ENCODE measurements at places on chromosomes 6 and 20. TPM values are rescaled to one million over a fixed set of nuclear protein-coding genes. Genes with fewer than 3 reads are reported as not detected.

Gene RAET1E
- total RNA-seq = not detected

- no peaks in the 10 kb centered on the region for H3K36me3 ChIP-seq
- peaks cover 48% of the 10 kb centered on the region for H3K4me1 ChIP-seq
- no peaks in the 10 kb centered on the region for H3K27me3 ChIP-seq
- H3K4me3 ChIP-seq = peak overlapping the region; percentile 71
- DNase-seq = peak; percentile 34
Observed at GRCh38 chr20:25055711-25056495, 2.0 kb downstream of the ACSS1 start.

Gene TBXT
- total RNA-seq = not detected

DNA sequence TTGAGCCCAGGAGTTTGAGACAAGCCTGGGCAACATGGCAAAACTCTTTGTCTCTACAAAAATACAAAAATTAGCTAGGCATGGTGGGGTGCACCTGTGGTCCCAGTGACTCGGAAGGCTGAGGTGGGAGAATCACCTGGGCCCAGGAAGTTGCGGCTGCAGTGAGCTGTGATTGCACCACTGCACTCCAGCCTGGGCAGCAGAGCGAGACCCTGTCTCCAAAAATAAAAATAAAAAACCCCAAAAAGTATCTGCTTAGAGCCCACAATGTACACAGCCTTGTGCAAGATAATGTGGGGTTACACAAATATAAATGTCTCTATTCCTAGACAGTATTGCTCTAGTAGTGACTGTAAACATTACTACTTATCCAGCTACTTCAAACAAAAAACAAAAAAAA, 5.9 kb downstream of the ESF1 start:
- H3K36me3 ChIP-seq = peaks cover 48% of the 10 kb centered on the region
- no peak for DNase-seq
- no peaks in the 10 kb centered on the region for H3K27me3 ChIP-seq
- peaks cover 7% of the 10 kb centered on the region for H3K4me1 ChIP-seq
- H3K4me3 ChIP-seq = no peak overlapping the region

GRCh38 chr20:62826646-62827310, 9.9 kb downstream of the COL9A3 start:
- H3K36me3 ChIP-seq = no peaks in the 10 kb centered on the region
- H3K4me1 ChIP-seq = peaks cover 21% of the 10 kb centered on the region
- H3K27ac ChIP-seq = no peak overlapping the region
- no peak overlapping the region for H3K4me3 ChIP-seq
- no peaks in the 10 kb centered on the region for H3K27me3 ChIP-seq

DNA sequence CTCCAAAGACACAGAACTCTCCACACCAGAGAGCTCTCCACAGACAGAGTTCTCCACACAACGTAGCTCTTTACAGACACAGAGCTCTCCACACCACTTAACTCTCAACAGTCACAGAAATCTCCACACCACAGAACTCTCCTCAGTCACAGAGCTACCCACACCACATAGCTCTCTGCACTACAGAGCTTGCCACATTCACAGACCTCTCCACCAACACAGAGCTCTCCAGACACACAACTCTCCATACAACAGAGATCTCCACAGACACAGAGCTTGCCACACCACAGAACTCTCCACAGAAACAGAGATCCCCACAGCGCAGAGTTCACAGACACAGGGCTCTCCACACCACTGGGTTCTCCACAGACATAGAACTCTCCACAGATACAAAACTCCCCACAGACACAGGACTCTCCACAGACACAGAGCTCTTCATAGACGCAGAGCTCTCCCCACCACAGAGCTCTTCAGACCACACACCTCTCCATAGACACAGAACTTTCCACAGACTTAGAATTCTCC, 52.5 kb downstream of the ERMARD start:
- H3K4me1 ChIP-seq = no peaks in the 10 kb centered on the region
- no peak overlapping the region for H3K27ac ChIP-seq

Gene LPA
- total RNA-seq = not detected

Gene KHDC1L
- not detected for total RNA-seq

GRCh38 chr20:59825944-59826759, 107.3 kb downstream of the SYCP2 start:
- no peak overlapping the region for H3K4me3 ChIP-seq
- DNase-seq = peak; percentile 83
- H3K36me3 ChIP-seq = no peaks in the 10 kb centered on the region
- peaks cover 54% of the 10 kb centered on the region for H3K4me1 ChIP-seq
- 0 out of 2 replicates have a peak overlapping the region, but pooled peaks have one; percentile 2 for H3K27ac ChIP-seq

DNA sequence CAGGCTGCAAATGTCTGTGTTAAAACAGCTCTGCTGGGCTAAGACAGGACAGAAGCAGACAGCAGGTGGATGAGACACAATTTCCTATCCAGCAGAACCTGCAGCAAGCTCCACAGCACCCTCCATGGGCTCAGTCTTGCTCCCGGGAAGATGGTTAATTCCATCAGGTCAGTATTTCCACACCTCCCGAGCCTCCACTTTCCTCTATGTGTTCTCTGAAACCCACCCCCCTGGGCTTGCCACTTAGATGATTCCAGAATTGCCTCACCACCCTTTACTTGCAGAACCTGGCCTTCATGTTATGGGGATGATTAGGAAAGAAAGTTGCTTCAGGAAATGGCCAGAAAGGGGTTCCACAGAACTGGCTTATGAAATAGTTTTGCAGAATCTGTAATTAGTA, 43.8 kb downstream of the ERMARD start:
- no peak for DNase-seq
- no peaks in the 10 kb centered on the region for H3K4me1 ChIP-seq
- H3K4me3 ChIP-seq = no peak overlapping the region
- no peaks in the 10 kb centered on the region for H3K36me3 ChIP-seq
- peaks cover 97% of the 10 kb centered on the region for H3K27me3 ChIP-seq

- DNase-seq = no peak
- H3K36me3 ChIP-seq = no peaks in the 10 kb centered on the region
- H3K4me1 ChIP-seq = no peaks in the 10 kb centered on the region
- H3K27ac ChIP-seq = no peak overlapping the region
Observed at GRCh38 chr6:153104220-153104619, 26.9 kb downstream of the RGS17 start.

DNA sequence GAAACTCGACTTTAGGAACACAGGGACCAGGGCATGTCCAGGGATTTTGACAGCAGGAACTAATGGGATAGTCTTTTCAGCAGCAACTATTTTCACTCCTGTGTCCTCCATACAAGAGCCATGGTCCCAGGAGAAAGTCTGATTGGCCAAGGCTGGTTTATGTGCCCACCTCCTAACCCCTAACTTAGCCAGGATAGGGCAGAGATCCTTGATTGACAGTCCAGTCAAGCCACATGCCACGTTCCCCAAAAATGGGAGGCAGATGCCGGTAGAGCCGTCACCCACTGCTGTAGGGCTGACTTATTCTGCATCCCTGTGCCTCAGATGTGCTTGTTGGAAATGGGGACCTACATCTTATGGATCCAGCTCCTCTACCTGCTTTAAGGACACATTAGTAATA, 22.3 kb downstream of the SLC2A10 start:
- no peaks in the 10 kb centered on the region for H3K36me3 ChIP-seq
- H3K4me1 ChIP-seq = no peaks in the 10 kb centered on the region
- H3K27ac ChIP-seq = no peak overlapping the region
- DNase-seq = no peak
- no peak overlapping the region for H3K4me3 ChIP-seq

DNA sequence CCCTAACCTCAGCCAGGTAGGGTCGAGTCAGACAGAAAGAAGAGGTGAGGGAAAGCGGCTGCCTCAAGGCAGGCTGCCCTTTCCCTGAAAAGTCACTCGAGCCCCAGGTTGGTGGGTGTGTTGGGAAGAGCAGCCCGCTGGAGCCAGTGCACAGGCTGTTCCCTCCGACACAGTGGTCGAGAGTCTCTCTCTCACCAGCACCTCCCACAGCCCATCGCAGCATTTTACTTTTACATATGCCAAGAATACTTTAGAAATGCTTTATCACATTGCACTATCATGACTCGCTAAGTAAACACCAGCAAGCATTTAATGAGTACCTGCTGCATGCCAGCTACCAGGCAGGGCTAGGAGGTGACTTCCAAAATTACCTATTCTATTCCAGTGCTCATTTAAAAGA, 1.7 kb downstream of the PRPH2 start:
- no peaks in the 10 kb centered on the region for H3K27me3 ChIP-seq
- no peak for DNase-seq
- no peaks in the 10 kb centered on the region for H3K4me1 ChIP-seq
- H3K27ac ChIP-seq = no peak overlapping the region
- H3K4me3 ChIP-seq = no peak overlapping the region

GRCh38 chr6:162942866-162943265, 215.1 kb downstream of the PACRG start:
- H3K27ac ChIP-seq = no peak overlapping the region
- no peaks in the 10 kb centered on the region for H3K36me3 ChIP-seq
- DNase-seq = no peak
- no peaks in the 10 kb centered on the region for H3K27me3 ChIP-seq

- no peaks in the 10 kb centered on the region for H3K27me3 ChIP-seq
- H3K4me1 ChIP-seq = no peaks in the 10 kb centered on the region
- no peak overlapping the region for H3K27ac ChIP-seq
- H3K36me3 ChIP-seq = no peaks in the 10 kb centered on the region
- DNase-seq = no peak
Observed at GRCh38 chr6:10621847-10622246, 72.6 kb downstream of the C6orf52 start.

Gene HLA-DMB
- total RNA-seq = 1.1 TPM

- no peaks in the 10 kb centered on the region for H3K27me3 ChIP-seq
- H3K27ac ChIP-seq = 0 out of 2 replicates have a peak overlapping the region, but pooled peaks have one; percentile 86
- H3K4me3 ChIP-seq = peak overlapping the region; percentile 98
- H3K36me3 ChIP-seq = no peaks in the 10 kb centered on the region
Observed at GRCh38 chr6:32178547-32179440, 589 bp downstream of the RNF5 start.

GRCh38 chr20:31673943-31674463, 36.3 kb downstream of the COX4I2 start:
- DNase-seq = no peak
- peaks cover 17% of the 10 kb centered on the region for H3K4me1 ChIP-seq
- H3K27me3 ChIP-seq = no peaks in the 10 kb centered on the region

DNA sequence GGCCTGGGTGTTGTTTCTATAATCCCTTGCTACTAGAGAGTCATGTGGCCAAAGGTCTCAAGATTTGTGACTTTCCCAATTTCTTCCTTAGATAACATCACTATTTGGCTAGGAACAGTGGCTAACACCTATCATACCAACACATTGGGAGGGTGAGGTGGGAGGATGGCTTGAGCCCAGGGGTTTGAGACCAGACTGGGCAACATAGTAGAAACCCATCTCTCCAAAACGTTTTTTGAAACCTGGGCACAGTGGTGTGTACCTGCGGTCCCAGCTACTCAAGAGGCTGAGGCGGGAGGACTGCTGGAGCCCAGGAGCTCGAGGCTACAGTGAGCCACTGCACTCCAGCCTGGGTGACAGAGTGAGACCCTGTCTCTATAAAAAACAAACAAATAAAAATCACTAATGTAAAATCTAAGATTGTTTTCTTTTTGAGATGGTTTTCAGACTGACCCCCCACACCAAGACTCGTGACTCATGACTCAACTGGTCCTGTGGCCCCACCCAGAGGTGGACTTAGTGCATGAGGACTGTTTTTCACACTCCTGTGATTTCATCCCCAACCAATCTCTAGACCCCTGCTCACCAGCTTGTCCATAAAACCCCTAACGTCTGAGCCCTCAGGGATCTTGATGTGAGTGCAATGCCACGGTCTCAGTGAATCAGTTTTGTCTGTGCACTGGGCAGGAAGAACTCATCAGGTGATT, 48.3 kb upstream of the KIF16B start:
- no peaks in the 10 kb centered on the region for H3K36me3 ChIP-seq
- no peak overlapping the region for H3K27ac ChIP-seq
- H3K4me1 ChIP-seq = no peaks in the 10 kb centered on the region
- no peak for DNase-seq
- no peaks in the 10 kb centered on the region for H3K27me3 ChIP-seq
- no peak overlapping the region for H3K4me3 ChIP-seq

Gene RBM12
- 46.9 TPM for total RNA-seq

Gene ULBP3
- 4.2 TPM for total RNA-seq

DNA sequence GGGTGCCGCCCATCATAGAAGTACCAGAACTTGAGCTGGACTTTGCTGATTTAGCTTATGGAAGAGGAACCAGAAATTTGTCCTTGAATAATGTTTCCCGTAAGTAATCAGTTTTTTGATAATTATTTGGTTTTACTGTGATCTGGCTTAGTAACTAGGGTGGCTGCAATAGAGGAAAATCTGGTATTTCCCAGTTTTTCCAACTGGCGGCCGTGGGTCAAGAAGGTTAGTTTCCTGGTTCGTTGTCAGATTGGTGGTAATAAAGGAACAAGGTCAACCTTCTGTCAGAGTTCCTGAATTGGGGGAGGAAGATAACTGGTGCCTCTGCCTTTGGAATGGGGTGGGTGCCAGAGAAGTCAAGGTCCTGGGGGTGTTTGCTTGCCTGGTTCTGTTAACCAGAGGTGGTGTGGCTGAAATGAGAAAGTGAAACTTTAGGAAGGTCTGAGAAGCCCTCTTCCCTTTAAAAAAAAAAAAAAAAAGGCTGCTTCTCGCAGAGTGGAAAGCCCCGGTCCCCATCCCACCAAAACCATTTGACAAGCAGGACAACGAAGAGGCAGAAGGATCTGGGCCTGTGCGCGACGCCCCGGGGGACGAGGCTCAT, at the start of gene CALHM6:
Gene CALHM6, plus strand, starts transcription at position 45 of the 601 bp plus-strand sequence. Its CDS starts 555 bp downstream, at position 600.
- no peak for DNase-seq
- H3K36me3 ChIP-seq = no peaks in the 10 kb centered on the region
- H3K4me1 ChIP-seq = no peaks in the 10 kb centered on the region

Gene NOX3
- not detected for total RNA-seq

GRCh38 chr6:25652007-25652515, at the start of gene SCGN:
TSS of gene SCGN (plus strand) at chr6:25652215. CDS start at chr6:25652404, 189 bp downstream.
- H3K4me3 ChIP-seq = no peak within 1 kb of the TSS
- peaks cover 3% of the 10 kb centered on the region for H3K4me1 ChIP-seq
- no peaks in the 10 kb centered on the region for H3K36me3 ChIP-seq
- no peak for DNase-seq
- H3K27ac ChIP-seq = no peak within 1 kb of the TSS

- H3K4me1 ChIP-seq = peaks cover 80% of the 10 kb centered on the region
- H3K27ac ChIP-seq = peak overlapping the region; percentile 64
- H3K4me3 ChIP-seq = no peak overlapping the region
- DNase-seq = peak; percentile 55
- H3K27me3 ChIP-seq = no peaks in the 10 kb centered on the region
- no peaks in the 10 kb centered on the region for H3K36me3 ChIP-seq
Observed at GRCh38 chr20:50305636-50306477, 115.2 kb downstream of the CEBPB start.

All from PC-9 (cell line).